ENCODE measurements at places on chromosomes 6 and 20.

DNA sequence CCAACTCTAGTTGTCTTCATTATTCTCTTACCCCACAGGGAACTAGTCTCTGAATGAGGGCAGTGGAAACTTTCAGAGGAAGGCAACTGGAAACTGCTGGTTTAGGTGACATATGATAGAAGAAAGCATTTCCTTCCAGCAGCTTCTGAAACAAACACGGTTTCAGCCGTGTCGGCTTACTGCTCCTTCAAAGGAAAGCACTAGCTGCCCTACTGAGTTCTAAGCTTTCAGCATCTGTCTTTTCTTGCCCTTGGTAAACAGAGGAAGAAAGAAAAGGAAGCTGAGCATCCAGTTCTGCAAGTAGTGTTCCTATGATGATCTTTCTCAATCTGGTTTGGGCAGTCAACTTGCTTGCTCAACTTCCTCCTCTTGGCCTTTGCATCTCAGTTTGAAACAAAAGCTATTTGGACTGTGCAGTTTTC is 117.5 kb upstream of the CEP85L start:
- DNase-seq, result no peak

GRCh38 chr6:7262746-7263518 is 50.1 kb downstream of the SSR1 start:
- no peak for DNase-seq

DNA sequence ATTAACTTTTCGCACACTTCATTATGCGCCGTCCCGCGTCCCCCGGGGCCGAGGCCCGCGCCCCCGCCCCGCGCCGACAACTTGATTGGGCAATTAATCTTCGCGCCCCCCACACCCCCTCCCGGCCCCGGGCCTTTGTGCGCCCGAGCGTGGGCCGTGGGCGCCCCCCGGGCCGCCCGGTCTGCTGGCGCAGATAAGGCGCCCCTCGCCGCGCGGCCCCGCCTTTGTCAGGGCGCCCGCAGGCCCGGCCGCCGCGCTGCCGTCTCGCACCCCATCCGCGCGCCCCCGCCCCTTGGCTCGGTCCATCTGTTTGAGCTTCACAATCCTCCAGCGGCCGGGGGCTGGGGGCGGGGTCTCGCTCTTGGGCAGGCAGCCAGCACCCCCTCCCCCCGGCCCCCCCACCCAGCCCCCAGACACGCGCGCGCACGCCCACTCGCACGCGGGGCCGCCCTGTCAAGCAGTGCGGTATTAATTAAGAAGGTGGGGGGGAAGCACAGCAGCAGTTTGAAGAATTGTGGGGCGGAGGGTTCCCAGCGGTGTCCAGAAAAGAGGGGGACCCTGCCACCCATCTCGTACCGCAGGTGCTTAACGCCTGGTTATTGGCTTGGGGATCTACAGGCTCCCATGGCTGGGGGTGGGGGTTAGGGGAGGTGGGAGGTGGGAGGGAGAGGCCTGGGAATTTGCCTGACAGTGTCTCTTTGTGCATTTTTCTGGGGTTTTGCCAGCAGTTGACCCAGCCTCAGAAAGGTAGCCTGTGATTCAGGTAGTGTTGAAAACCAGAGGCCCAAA is 34.6 kb upstream of the SCRT2 start:
- DNase-seq, result no peak

- no peak for DNase-seq
Observed at GRCh38 chr6:154359161-154359574, 2.6 kb upstream of the IPCEF1 start.

- DNase-seq, result no peak
Observed at GRCh38 chr6:44202972-44203750, 13.6 kb upstream of the MYMX start.

DNA sequence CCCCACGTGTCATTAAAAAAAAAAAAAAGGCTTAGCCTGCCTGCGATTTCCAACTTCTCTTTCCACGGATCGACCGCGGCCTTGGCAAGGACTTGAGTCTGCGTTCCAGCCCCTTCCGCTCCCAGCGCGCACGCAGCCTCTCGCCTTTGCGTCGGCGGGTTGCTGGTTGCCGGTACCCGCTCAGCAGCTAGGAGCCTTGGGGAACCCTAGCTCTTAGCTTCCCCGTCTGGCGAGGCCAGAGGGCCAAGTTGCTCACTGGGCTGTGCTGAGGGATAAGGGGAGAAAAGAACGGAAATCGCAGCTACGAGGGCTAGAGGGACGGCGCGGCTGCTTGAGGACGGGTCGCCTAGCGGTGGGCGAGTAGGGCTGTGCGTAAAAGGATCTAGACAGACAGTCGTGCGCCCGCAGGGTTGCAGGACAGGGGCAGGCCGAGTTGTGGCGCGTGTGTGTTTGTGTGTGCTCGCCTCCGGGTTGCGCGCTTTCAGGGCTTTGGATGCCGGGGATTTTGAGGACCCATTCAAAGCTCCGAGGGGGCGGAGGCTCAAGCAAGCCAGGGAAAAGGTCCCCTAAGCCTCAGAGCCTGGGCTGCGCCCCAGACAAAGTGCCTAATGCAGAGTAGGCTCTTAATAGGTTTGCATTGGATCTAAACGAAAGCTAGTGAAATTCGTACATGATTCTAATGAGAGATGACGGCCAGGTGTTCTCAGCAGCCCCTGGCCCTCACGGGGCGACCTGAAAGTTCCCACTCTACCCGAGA is 40.5 kb upstream of the OSTM1 start:
- DNase-seq, result no peak

All from HEK293T (cell line).